ENCODE measurements at places on chromosomes 12 and 14. TPM values are rescaled to one million over a fixed set of nuclear protein-coding genes. Genes with fewer than 3 reads are reported as not detected.

DNA sequence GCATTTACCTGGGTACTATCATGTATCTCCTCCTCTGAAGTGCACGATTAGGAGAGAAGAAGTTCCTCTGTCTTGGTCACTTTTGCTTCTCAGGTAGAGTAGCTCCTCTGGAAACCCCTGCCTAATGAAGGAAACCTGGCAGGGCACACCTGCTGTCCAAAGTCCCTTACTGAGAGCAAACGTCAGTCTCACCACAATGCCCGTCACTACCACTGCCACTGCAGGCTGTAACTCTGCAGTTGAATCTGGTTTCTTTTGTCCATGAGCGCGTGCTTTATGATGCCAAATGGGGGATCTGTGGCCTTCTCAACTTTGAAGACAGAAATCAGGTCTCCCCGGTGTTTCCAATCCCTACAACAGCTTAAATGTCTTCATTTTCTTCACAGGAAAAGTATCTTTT is 1068.6 kb downstream of the BCL11B start:
- H3K27ac ChIP-seq = peak overlapping the region; percentile 89
- DNase-seq = no peak
- peaks cover 84% of the 10 kb centered on the region for H3K4me1 ChIP-seq

DNA sequence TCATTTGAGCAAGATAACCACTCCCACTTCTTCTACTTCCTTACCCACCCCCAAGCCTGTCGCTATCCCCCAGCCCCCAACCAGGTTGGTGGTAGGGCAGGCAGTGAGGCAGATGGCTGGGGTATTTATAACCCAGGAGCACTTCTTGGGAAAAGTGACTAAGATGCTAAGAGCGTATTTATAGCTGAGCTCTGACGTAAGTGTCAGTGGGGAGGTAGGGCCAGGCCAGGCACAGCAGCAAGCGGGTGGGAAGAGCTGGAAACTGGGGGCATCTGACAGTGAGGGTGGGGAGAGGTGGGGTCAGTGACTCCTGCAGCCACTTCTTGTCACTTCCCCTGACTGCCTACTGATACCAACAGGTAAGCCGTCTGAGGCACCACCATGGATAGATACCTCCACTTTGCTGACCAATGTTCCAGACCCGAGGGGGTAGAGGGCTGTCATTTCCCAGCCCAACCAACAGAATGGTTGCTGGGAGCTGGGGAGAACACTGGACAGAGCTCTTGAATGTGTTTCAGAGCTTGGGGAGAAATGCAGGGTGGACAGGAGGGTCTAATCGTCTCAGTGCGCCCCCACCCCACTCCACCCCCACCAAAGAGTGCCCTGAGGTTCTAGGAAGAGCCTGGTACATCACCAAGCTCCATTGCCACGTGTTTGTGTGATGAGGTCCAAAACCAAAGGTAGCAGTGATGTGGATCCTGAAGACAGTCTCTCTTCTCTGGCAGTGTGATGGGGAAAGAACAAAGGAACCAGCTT is 2.7 kb upstream of the INHBE start:
- H3K36me3 ChIP-seq = no peaks in the 10 kb centered on the region
- H3K27ac ChIP-seq = peak overlapping the region; percentile 19
- no peak overlapping the region for H3K4me3 ChIP-seq
- no peak for DNase-seq
- H3K4me1 ChIP-seq = peaks cover 12% of the 10 kb centered on the region

DNA sequence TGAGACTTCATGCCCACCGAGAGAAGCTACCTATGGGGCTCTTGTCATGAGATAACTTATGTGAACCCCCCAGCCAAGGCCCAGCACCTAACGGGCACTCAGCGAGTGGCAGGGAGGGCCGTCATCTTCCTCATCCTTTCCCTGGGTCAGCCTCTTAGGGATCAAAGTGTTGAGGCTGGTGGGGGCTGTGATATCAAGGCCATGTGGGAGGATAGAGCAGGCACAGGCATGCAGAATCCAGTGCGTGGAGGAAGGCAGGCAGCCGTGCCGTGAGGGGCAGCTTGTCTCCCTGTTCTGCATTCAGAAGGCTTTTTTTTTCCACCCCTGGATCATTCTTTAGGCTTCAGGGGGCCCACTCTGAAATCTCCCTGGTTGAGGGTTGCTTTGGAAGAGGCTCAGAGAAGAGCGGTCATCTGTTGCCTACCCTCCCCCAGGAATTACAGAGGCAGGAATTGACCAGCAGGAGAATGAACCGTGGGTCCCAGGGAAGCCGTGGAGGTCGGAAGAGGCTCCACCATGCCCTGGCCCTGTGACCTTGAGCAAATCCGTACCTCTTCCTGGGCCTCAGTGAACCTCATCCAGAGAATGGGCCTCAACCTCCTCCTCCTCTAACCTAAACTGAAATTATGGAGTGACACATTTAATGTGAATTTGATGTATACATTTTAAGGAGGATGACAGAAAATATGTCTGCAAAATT is 62.8 kb downstream of the BEGAIN start:
- no peak overlapping the region for H3K4me3 ChIP-seq
- peak; percentile 2 for DNase-seq
- H3K27me3 ChIP-seq = no peaks in the 10 kb centered on the region
- no peak overlapping the region for H3K27ac ChIP-seq

DNA sequence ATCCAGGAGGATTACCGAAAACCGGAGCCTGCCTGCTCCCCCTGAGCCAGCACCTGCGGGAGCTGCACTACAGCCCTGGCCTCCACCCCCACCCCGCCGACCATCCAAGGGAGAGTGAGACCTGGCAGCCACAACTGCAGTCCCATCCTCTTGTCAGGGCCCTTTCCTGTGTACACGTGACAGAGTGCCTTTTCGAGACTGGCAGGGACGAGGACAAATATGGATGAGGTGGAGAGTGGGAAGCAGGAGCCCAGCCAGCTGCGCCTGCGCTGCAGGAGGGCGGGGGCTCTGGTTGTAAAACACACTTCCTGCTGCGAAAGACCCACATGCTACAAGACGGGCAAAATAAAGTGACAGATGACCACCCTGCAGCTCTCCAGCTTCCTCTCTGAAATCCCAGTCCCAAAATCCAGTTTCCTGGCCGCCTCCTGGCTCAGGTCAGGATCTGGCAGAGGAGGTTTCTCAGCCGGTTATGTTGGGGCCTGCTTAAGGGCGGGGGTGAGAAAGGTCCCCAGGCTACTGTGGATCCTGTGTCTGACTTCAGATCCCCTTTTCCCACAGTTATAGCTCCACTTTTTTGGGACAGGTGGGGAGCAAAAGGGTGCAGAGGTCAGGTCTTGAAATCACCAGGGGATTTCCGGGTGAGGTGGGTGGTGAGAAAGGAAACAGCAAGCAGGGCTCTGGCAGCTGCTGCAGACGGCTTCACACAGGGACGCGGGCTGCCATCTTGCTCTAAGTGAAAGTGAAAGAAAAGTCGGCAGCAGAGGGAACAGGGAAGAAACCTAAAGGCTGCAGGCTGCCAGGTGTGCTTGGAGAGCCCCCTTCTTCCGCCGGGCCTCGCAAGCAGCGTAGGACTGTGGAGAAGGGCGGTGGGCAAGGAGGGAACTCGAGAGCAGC is at the start of gene TAPBPL:
Gene TAPBPL (plus strand): TSS at position 695 of the 897 bp plus-strand sequence. CDS start 207 bp downstream, outside the sequence.
- peak within 1 kb of the TSS; percentile 98 for H3K27ac ChIP-seq
- H3K4me1 ChIP-seq = peaks cover 65% of the 10 kb centered on the region
- DNase-seq = peak; percentile 93
- no peaks in the 10 kb centered on the region for H3K27me3 ChIP-seq

DNA sequence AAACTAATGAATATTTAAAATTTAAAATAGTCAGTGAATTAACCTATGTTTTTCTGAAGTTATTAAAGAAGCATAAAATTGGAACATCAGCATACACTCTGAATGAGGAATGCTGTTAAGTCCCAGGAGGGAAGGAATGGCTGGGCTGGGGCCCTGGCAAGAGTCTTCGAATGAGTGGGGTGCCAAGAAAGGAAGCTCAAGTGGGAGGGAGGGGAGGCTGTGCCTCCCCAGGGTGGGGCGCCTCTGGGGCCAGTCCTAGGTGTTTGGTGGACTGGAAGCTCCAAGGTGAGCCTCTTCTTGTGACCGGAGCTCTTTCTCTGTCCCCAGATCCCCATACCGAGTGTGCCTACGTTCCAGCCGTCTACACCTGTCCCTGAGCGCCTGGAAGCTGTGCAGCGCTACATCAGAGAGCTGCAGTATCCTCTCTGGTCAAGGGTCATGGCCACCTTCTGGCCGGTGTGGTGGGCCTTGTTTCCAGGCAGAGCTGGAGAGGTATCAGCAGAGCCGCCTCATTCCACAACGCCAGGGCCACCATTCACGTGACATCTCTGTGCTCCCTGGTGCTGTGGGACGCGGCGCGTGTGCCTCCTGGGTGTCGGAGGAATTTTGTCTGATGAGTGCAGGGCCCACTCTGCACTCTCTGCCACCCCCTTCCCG is 8.5 kb downstream of the VASH1 start:
- peaks cover 17% of the 10 kb centered on the region for H3K4me1 ChIP-seq
- H3K36me3 ChIP-seq = no peaks in the 10 kb centered on the region
- H3K27me3 ChIP-seq = peaks cover 12% of the 10 kb centered on the region
- H3K27ac ChIP-seq = no peak overlapping the region
- no peak for DNase-seq

DNA sequence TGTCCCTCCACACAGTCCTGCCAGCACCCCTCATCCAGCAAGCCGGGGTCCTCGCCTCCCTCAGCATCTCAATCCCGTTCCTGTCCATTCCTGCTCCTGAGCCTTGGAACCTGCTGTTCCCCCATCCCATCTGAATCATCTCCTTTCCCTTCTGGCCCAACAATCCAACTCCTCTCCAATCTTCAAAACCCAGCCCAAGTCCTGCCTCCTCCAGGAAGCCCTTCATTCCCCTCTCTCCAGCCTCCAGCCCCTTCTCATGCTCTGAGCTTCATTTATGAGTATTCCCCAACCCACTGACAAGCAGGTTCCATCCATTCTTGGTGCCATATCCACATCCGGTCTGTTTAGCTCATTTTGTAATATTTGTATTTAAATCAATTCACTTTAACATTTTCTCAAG is 128.1 kb downstream of the RIMBP2 start:
- peaks cover 4% of the 10 kb centered on the region for H3K27me3 ChIP-seq
- DNase-seq = no peak
- H3K4me3 ChIP-seq = no peak overlapping the region
- H3K27ac ChIP-seq = no peak overlapping the region
- H3K4me1 ChIP-seq = no peaks in the 10 kb centered on the region

DNA sequence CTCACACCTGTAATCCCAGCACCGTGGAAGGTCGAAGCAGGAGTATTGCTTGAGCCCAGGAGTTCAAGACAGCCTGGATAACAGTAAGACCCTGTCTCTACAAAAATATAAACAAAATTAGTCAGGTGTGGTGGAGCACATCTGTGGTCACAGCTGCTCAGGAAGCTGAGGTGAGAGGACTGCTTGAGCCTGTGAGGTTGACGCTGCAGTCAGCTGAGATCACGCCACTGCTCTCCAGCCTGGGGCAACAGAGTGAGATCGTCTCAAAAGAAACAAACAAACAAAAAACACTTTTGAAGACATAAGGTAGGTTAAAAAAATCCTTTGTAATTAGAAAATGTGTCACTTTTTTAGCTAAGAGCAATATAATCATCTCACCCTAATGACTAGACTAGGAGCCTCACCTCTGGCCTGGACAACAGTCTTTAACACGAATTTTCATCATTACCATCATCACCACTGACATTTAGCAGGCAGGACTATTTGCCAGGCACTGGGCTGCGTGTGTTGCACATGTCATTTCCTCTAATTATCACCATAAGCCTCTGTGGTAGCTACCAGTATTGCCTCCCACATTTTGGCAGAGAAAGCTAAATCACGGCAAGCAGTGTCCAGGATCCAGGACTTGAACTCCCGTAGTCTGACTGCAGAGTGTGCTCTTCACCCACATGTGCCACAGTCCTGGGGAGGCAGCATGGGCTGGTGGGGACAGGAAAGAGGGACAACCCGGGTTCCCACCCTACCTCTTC is 4.6 kb upstream of the SYCP3 start:
- no peaks in the 10 kb centered on the region for H3K4me1 ChIP-seq
- H3K36me3 ChIP-seq = peaks cover 15% of the 10 kb centered on the region
- no peak overlapping the region for H3K27ac ChIP-seq
- H3K4me3 ChIP-seq = no peak overlapping the region

The UBE2N gene
- total RNA-seq = 143 TPM

The TEDC1 gene
- total RNA-seq = 28.6 TPM

The KCNMB4 gene
- total RNA-seq = 0.60 TPM

The GYS2 gene
- not detected for total RNA-seq

The GLT1D1 gene
- not detected for total RNA-seq

The MORN3 gene
- total RNA-seq = 2.6 TPM

The CRIP1 gene
- 67.3 TPM for total RNA-seq
